ENCODE measurements at places on chromosomes 12 and 14.

- no peak for DNase-seq
Observed at GRCh38 chr14:55638665-55639064, 58.7 kb downstream of the KTN1 start.

GRCh38 chr12:104641862-104642261 lies 185.1 kb downstream of the CHST11 start:
- no peak for DNase-seq

- DNase-seq: no peak
Observed at GRCh38 chr12:49693931-49694444, 13.2 kb downstream of the FMNL3 start.

GRCh38 chr14:36021030-36021422 lies 155.5 kb downstream of the PTCSC3 start:
- DNase-seq: no peak

GRCh38 chr12:91778091-91778832 lies 367.4 kb downstream of the BTG1 start:
- DNase-seq: no peak

DNA sequence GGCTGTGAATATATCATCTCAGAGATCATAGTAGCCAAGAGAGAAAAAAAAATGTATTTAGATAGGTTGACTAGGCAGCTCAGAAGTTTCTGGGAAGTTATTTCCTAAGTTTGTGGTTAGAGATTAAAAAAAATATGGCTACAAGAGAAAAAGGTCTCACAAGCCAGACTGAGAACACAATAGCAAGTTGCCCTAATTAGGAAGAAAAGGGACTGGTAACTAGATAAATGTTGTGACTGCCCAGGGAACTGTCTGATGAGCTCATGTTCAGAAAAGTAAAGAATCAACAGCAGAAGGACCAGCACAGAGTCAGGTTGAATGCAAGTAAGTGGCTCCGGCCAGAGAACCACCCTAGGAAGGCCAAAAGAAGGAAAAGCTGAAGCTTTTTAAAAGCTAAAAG lies 256.6 kb downstream of the PRKD1 start:
- no peak for DNase-seq

DNA sequence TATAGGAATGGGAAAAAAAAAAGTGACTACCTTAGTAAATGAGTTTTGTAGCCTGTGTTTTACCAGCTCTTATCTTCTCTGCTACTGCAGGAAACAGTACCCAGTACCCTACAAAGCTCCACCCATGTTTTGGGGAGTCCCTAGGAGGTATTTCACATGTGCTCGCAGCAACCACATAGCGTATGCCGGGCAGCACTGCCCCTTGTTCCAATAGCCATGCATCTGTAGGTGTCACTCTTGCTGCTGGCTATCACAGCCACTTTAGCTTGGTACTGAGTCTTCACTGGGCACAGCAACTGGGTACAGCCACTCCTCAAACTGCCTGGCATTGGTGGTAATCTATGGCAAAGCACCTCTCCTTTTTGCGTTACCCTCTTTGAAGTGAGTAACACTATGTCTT lies 2.0 kb upstream of the MDM1 start:
- no peak for DNase-seq

- DNase-seq: no peak
Observed at GRCh38 chr14:97073622-97074021, 276.4 kb downstream of the VRK1 start.

- DNase-seq: no peak
Observed at GRCh38 chr12:87382436-87382835, 646.8 kb downstream of the C12orf50 start.

- no peak for DNase-seq
Observed at GRCh38 chr12:130484221-130484620, 146.5 kb downstream of the PIWIL1 start.

- DNase-seq: no peak
Observed at GRCh38 chr12:30908722-30909348, 17.7 kb upstream of the TSPAN11 start.

DNA sequence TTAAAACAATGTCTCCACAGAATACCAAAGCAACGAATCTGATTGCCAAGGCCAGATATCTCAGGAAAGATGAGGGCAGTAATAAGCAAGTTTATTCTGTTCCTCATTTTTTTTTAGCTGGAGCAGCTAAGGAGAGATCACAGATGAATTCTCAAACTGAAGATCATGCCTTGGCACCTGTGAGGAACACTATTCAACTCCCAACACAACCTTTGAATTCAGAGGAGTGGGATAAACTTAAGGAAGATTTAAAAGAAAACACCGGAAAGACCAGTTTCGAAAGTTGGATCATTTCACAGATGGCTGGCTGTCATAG lies 994 bp downstream of the PRORP start:
- no peak for DNase-seq

DNA sequence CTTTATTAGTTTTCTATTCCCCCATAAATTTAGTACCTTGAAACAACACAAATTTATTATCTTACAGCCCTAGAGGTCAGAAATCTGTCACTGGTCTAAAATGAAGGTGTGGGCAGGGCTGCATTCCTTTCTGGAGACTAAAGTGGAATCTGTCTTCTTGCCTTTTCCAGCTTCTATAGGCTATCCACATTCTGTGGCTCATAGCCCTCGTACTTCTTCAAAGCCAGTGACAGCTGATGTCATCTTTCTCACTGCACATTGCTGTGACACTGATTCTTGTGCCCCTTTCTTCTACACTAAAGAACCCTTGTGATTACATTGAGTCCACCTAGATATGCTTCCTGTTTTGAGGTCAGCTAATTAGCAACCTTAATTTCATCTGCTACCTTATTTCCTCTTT lies 23.2 kb upstream of the DCN start:
- no peak for DNase-seq

- DNase-seq: peak; percentile 49
Observed at GRCh38 chr12:107884769-107885694, 110.5 kb downstream of the ASCL4 start.

- no peak for DNase-seq
Observed at GRCh38 chr12:58915037-58915436, 5.3 kb downstream of the LRIG3 start.

DNA sequence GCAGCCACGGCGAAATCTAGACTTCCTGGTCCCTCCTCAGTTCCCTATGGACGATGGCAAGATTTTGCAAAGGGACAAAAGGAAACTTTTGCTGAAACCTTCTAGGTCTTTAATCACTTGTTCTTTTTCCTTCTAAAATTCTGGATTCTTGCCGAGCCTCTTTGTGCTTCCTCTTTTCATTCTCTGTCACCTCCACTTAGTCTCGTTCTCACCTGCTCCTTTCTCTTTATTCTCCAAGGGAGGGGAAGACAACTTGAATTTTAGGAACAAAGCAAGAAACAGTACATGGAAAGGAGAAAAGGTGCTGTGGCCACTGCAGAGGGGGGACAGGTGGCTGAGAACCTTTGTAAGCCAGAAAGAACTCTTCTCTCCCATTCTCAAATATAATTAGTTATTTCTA lies 194.8 kb downstream of the CACNA1C start:
- DNase-seq: no peak

Measured in NCI-H1436 (cell line).